ENCODE measurements at places on chromosomes 2 and 18.

GRCh38 chr2:181674461-181674860, 5.9 kb downstream of the NEUROD1 start:
- no peak for DNase-seq

- DNase-seq, result no peak
Observed at GRCh38 chr2:172307800-172308199, 119.6 kb upstream of the ITGA6 start.

GRCh38 chr2:38323623-38324022, 53.5 kb downstream of the ATL2 start:
- no peak for DNase-seq

- no peak for DNase-seq
Observed at GRCh38 chr2:119698246-119698645, 19.2 kb downstream of the TMEM177 start.

GRCh38 chr2:71223767-71224333, 3.1 kb downstream of the PAIP2B start:
- DNase-seq, result no peak

GRCh38 chr18:54762386-54762785, 65.9 kb upstream of the RAB27B start:
- no peak for DNase-seq

DNA sequence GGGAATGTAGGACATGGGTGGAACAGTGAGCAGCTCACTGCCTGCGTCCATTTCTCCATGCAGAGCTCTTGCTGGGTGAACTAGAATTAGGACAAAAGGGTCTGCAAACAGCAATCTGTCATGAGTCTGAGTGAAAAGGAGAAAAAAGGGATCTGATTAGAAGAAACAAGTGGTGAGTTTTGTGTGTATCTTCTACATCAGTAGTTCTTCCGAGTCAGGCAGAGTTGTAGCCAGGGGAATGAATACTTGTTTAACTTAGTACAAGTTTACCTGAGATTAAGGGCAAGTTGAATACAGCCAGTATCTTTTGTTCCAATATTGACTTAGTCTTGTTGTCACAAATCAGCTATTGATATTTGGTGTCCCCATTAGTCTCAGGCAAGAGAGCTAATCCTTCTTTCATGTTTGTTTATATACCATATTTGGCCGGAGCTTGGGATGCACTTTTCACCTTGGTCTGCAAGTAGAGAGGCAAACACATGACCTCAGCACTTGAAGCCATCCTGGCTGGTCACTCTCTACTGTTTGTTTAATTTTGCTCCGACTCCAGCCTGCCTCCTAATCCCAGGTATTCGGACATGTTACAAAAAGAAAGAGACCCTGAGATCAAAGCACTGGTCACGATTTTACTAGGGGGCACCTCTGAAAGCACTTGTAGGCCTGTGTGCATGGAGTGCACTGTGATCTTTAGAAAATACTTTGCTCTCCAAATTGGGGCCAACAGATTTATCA, 211.0 kb upstream of the NT5C1B start:
- DNase-seq, result no peak

- DNase-seq, result no peak
Observed at GRCh38 chr2:176187200-176187898, 1.1 kb upstream of the HOXD1 start.

GRCh38 chr2:230715201-230715600, 2.6 kb downstream of the CAB39 start:
- DNase-seq, result no peak

DNA sequence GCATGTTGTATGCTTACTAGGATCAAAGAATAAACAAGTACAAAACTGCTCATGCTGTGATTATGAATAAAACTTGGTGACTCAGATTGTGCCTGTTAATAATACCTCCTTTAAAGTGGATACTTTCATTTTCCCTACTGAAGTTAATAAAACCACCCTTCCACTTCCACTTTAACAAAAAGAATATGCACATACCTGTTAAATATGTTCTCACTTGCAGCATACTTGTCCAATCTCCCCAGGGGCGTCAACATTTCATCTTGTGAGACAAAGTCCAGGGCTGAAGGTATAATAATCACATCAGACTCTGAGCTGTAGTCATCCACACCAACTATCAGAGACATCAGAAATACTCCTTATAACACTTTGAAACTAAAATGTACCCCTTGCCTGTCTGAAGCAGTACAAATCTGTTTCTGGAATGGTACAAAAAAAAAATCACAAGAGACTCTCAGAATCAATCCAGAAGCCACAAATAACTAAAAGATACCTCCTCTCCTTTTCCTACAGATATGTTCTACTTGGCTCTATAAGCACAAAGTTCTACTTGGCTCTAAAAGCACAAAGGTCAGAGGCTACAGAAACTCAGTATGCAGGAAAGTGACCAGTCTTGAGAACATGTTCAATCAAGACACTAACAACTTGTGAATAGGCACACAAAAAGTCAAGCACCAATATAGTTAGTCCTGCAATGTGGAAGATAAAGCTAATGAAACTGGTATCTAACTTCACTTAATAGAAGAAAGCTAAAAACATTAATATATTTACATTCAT, 19.3 kb downstream of the PPP4R1 start:
- no peak for DNase-seq

GRCh38 chr18:75529394-75529793, 101.9 kb upstream of the SMIM21 start:
- no peak for DNase-seq

- DNase-seq, result no peak
Observed at GRCh38 chr2:26196683-26197418, 24.0 kb downstream of the GAREM2 start.

DNA sequence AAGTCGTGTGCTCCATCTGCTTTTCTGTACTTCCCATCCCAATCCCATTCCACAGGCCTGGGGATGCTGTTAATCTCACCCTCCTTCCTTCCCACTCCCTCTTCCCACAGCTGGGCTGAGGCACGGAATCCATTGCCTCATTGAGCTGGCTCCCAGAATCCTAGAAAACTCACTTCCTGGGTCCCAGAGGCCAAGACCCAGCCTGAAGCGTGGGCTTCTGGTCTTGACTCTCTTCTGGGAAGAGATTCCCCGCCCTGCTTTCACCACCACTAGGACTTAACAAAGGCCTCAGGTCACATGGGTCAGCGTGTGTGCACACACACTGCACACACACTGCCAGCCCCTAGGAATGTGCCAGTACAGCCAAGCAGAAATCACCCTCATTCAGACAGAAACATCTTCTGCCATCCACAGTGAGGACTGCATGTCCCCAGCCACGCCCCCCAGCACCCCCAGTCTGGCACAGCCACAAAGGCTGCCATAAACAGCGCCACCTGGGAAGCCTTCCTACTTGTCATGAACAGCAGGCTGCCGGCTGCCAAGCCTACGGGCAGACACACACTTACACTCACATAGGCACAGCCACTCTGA, 165.8 kb downstream of the TNS1 start:
- DNase-seq, result no peak

GRCh38 chr2:11697103-11697871, 27.3 kb upstream of the NTSR2 start:
- no peak for DNase-seq

GRCh38 chr18:35703043-35703688, 121.6 kb downstream of the GALNT1 start:
- no peak for DNase-seq

DNA sequence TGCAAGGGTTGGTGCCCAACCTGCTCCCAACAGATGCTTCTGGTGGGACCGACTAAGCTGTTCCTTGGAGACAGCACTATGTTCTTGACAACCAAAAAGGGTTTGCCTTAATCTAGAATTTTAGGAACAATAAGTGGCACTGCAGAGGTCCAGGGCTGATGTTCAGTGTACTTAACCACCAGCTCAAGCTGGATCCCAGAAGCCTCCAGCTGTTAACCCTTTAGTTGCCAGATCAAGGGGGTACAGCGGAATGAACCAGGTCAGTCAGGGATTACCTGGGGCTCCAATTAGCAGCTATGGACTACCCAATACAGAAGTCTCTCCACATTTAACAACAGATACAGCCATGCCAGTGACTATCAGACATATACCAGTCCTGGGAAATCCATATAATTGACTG, 3.5 kb downstream of the GPR75 start:
- no peak for DNase-seq

DNA sequence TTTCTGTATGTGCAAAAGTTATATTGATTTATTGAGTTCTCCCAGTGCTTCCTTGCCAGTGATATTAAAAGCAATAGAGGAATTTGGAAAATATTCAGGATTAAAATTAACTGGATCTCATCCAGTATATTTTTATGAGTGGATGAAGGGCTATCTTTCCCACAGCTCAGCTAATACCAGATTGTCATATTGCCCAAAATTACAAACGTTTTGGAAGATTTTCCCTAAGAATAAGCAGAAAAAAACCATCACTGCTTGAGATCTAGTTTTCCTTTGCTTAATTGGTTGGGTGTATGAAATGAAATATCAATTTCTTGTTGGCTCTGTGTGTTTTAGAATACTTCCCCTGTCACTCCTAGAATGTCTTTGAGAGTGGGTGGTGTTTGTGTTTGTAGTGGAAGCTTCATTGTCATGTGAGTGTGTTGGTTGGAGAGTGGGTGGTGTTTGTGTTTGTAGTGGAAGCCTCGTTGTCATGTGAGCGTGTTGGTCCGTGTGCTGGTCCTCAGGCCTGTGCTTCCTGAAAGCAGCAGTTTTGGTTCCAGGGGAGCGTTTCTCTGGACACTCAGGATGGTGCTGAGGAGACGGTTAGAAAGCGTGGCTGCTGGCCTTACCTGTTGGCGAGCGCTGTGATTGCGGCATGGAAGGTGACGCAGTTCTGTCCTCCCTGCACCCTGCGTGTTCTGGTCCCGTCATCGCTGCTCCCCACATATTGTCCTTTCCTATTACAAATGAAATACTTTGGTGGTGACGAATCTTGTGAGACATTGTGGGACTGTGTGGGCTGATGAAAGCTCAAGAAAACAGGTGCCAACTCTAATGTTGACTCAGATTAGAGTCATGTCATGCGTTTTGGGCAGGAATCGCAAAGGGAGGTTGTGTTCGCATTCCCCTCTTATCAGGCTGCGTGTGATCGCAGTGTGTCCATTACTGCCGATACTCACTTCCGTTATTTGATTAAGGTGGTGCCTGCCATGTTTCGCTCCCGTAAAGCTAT, 12.4 kb downstream of the ASB1 start:
- no peak for DNase-seq

DNA sequence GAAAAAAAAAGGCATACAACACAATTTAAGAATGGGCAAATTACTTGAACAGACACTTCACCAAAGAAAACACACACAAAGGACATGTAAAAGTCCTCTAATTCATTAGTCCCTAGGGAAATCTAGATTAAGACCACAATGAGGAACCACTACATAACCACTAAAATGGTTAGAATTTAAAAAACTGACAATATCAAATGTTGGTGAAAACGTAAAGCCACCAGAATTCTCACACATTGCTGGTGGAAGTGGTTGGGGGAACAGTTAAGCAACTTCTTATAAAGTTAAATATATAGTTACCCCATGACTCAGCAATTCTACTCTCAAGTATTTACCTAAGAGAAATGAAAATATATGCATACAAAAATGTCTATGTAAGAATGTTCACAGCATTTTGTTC, 11.8 kb downstream of the RTN4 start:
- no peak for DNase-seq

DNA sequence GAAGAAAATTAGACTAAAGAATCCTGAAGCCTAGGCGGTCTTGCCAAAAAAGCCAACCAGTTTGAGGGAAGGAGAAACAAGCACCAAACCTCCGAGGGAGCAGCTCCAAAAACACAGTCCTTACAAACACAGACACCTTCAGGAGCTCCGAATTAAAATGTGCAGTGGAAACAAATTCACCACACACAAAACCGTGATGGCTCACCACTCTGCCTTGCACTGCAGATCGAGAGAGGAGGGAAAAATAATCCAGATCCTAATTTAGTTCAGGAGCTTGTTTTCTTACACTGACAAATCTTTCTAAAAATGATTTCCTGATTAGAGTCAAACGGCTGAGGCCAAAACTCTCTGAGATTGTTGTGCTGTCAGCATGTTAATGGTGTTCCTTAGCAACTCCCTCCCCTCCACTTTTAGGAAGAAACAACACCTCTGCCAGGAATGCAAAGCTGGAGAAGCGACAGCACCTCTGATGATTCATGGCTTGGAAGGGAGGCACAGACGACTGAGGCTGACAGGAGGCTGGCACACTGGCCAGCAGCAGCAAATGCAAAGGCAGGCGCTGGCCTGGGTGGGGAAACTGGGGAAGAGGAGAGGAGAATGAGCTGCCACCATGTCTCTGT, 249.4 kb upstream of the KLHL29 start:
- DNase-seq, result no peak

DNA sequence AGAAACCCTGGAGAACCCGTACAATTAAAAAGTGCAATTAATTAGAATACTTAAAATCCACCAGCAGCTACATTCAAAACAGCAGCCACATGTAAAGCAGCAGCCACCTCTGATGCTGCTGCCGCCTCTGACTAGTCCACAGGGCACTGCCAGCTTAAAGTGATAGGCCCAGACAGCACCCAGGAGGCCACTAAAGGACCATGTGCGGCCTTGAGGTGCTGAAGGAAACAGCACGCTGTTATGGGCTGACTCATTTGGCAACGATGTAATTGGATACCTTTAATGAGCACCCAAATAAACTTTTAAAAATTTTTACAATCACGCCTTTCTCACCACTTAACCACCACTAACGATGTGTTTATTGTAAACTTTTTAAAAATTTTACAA, 209.3 kb upstream of the NCKAP5 start:
- DNase-seq, result no peak

DNA sequence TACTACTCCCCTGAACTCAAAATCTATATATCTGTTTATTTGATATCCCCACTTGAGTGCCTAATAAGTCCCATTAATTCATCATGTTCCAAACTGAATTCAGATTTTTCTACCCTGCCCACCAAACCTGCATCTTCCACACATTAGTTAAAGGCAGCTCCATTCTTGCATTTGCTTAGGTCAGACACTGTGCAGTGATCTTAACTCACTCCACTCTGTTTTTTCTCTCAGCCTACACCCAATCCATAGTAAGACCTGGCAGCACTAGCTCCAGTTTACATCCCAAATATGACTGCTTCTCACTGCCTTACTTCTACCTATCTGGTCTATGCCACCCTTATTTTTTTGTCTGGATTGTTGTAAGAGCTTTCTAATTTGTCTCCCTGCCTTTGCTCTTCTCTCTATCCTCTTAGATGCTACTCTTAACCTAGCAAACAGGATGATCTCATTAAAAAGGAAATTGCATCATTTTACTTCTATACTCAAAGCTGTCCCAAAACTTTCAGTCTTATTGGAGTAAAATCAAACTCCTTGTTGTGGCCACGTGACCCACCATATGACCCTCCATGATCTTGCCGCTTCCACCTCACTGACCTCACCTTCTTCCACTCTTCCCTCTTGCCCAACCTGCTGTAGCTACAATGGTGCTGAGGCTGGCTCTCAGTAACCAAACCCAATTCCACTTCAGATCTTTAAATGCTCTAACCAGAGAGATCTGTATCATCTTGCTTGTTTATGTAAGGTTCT, 274.9 kb upstream of the FANCL start:
- no peak for DNase-seq

- no peak for DNase-seq
Observed at GRCh38 chr2:84732897-84733778, 147.7 kb downstream of the TRABD2A start.

All from T-helper 17 cell (primary cell).